ENCODE measurements at places on chromosomes 13 and 19. TPM values are rescaled to one million over a fixed set of nuclear protein-coding genes. Genes with fewer than 3 reads are reported as not detected.
A peak's percentile ranks its signal among the peaks of the same experiment; 100 is the strongest.

DNA sequence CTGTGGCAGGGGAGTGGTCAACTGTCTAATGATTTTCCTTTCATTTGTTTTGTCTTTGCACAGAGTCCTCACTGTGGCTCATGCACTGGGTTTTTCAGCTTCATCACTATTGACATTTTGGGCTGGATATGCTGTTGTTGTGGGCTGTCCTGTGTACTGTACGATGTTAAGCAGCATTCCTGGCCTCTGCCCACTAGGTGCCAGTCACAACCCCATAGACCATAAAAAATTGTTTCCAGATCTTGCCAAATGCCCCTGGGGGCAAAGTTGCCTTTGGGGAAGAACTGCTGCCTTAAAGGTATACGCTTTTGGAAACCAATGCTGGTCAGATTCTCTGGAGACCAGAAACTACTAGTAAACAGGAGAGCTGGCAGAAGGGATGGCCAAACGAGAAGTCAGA, 310.4 kb downstream of the SPRY2 start:
- no peak for DNase-seq

Gene PHF11
- 29.7 TPM for total RNA-seq

Gene DEDD2
- total RNA-seq: 26.2 TPM

- DNase-seq: no peak
Observed at GRCh38 chr13:92842145-92842544, 384.5 kb upstream of the GPC6 start.

DNA sequence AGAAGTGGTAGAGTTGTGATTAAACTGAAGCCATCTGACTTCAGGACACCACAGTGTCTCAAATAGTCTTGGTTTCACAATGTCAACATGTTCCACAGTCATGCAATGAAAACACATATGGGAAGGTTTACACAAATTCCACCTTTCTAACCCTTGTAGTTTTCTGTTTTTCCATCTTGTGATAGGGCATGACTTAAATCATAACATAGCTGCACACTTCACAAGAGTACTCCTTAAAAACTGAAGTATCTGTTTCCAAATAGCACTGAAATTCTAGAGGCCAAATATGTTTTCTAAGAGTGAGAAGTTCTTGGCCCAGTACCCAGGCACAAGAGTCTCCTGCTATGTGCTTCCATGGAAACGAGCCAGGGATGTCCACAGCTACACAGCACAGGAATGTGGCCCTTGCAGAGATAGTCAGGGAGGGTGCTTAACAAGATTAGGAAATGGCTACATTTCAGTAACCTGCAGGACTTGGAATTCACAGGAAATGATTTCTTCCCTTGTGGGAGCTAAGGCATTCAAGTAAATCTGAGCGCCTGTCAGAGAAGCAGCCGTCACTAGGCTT, 269.1 kb downstream of the NDFIP2 start:
- DNase-seq: no peak

- DNase-seq: peak; percentile 91
Observed at GRCh38 chr19:34461375-34462100, 20.0 kb upstream of the WTIP start.

- peak; percentile 80 for DNase-seq
Observed at GRCh38 chr19:48918801-48919247, 14.7 kb upstream of the DHDH start.

- DNase-seq: no peak
Observed at GRCh38 chr19:45968626-45969025, 5.0 kb downstream of the NOVA2 start.

DNA sequence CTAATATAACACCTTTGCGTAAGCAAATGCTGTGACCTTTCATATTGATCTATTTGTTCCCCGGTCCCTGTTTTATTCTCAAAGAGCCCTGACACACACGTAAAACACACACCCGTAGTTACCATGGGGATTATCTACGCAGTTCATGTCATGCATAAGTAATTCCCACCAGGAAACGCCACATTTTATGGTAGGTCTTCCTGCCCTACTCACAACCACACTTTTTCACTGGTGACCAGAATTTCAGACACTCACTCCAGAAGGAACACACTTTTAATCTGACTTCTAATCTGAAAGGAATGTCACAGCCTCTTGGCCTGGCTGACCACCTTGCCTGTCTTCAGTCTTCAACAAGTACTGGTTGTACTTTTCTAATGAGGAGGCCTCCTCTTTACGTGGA, 46.8 kb downstream of the SLC7A1 start:
- DNase-seq: no peak

GRCh38 chr13:112130418-112130817, 63.5 kb downstream of the SOX1 start:
- DNase-seq: no peak

DNA sequence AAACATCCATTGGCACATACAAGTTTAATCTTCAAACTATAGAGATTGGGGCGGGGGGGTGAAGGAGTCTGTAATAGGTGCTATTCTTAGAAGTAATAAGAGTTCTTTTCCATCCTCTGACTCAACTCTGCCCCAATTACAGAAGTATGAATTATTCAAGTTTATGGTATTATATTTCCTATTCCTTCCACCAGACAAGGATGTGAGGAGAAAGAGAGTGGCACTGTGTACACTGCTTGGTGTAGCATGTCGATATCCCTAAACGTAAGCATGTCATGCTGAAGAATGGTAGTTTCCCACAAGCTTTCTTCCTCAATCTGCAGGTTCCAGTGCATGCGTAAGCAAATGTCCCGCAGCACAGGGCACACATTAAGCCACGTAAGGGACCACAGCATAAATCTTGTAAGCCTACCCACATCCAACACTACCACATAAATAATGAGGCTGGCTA, 14.1 kb downstream of the BRD4 start:
- DNase-seq: no peak

DNA sequence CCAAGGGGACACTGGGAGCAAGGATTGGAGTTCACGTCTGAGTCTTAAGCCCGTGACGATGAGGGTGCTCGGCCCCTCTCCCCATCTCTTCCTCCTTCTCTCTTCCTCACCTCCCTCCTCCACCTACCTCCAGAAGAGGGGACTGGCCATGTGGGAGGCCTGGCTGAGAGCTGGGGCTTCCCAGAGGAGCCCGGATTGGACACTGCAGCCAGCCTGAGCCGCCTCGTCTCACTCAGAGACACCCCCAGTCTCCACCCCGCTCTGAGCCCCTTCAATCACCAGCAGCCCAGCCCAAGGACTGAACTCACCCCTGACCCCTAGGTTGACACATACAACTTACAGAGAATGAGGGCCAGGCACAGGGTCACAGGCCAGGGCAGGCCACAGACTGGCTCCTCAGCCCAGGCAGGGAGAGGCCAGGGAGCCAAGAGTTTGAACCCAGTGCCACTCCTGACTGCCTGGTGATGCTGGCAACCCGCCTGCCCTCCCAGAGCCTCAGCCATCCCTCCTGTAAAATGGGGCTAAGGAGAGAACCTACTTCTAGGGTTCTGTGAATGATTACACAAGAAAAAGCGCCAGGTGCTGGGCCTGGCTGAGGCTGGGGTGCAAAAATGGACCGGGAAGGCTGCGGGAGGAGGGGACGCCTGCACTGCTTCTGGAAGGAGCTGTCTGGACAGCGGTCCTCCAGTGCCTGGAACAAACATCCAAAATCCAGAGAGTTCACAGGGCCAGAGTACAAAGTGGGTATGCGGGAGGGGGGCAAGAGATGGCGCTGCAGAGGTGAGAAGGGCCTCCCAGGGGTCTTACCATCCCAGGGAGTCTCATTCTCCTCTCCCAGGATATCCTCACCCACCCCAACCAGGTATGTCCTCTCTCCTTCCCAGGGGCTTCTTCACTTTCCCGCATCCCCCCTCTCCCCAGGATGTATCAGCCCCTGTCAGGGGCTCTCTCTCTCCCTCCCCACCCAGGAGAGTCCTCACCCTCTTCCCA, 1.1 kb downstream of the CD79A start:
- DNase-seq: peak; percentile 65

- DNase-seq: peak; percentile 62
Observed at GRCh38 chr13:113853518-113854237, 10.2 kb downstream of the GAS6 start.

- DNase-seq: peak; percentile 65
Observed at GRCh38 chr13:33127009-33127551, 110.9 kb downstream of the KL start.

DNA sequence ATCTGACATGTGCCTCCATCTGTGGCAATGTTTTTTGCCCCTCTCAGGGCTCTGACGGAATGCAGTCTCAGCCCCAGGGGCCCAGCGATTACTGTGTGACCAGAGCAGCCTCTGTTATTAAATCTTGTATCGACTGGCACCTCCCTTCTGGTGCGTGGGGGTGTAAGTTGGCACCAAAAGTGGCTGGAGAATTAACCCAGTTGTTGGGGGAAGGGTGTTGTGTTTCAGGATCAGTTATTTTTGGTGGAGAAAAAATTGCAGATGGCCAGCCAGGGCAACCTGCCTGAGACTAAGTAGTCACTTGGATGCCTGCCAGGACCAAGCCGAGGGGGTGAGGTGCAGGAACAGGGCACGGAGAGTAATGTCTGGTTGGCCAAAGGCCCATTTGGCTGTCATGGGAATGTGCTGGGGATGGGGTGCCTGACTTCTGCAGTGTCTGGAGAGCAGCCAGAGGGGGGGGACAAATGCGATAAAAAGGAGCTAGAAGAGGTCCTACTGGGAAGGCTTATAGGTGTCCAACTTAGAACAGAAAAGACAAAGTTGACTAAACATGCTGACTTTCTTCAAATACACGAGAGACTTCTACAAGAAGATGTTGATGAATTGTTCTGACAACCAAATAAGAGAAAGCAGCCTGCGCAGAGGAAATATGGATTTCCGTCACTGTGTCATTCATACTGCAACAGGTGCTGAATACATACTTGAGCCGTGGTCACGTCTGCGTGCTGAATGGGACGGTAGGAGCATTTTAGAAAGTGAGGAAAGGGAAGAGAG, 69.8 kb downstream of the SIAH3 start:
- no peak for DNase-seq

Gene CASP14
- total RNA-seq: not detected

Gene GPR4
- total RNA-seq: not detected

Gene URAD
- not detected for total RNA-seq

- no peak for DNase-seq
Observed at GRCh38 chr13:78680115-78680561, 21.2 kb upstream of the OBI1 start.

- DNase-seq: no peak
Observed at GRCh38 chr19:52898101-52898500, 666 bp upstream of the ZNF320 start.

Gene CPAMD8
- total RNA-seq: 0.29 TPM

DNA sequence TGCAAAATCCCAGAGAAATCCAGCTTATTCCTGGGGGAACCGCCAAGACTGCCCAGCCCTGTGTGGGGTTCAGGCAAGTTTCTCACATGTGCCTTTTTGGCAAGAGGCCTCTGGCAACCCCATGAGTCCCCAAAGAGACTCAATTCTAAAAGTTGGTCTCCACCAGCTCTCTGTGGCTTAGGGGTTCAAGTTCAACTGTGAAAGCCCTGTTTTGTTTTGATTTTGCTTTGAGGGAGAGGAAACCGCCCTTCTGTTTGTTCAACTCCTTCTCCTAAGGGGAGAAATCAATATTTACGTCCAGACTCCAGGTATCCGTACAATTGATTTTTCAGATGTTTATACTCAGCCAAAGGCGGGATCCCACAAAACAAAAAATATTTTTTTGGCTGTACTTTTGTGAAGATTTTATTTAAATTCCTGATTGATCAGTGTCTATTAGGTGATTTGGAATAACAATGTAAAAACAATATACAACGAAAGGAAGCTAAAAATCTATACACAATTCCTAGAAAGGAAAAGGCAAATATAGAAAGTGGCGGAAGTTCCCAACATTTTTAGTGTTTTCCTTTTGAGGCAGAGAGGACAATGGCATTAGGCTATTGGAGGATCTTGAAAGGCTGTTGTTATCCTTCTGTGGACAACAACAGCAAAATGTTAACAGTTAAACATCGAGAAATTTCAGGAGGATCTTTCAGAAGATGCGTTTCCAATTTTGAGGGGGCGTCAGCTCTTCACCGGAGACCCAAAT, 583 bp upstream of the LDLR start:
- DNase-seq: peak; percentile 77

GRCh38 chr13:98942485-98942884, 35.4 kb downstream of the DOCK9 start:
- no peak for DNase-seq

GRCh38 chr19:40362160-40362559, 13.7 kb downstream of the PLD3 start:
- DNase-seq: peak; percentile 6

- DNase-seq: peak; percentile 52
Observed at GRCh38 chr19:40380199-40381037, 9.6 kb downstream of the HIPK4 start.

Gene ZNF540
- 2.1 TPM for total RNA-seq

Gene PLIN5
- not detected for total RNA-seq

GRCh38 chr13:57314897-57315520, 148.0 kb downstream of the PRR20E start:
- no peak for DNase-seq

- peak; percentile 61 for DNase-seq
Observed at GRCh38 chr19:58585442-58586132, 12.5 kb upstream of the MZF1 start.

GRCh38 chr19:33737681-33738371, 58.8 kb upstream of the KCTD15 start:
- peak; percentile 32 for DNase-seq

GRCh38 chr13:96636001-96636709, 358.1 kb downstream of the OXGR1 start:
- DNase-seq: no peak

- no peak for DNase-seq
Observed at GRCh38 chr13:28741084-28741491, 22.3 kb upstream of the SLC46A3 start.

GRCh38 chr19:35291916-35292315, at the start of gene MAG:
MAG (plus strand) TSS chr19:35292161; CDS start chr19:35295409, 3,248 bp downstream.
- no peak for DNase-seq

Gene KLK15
- not detected for total RNA-seq

DNA sequence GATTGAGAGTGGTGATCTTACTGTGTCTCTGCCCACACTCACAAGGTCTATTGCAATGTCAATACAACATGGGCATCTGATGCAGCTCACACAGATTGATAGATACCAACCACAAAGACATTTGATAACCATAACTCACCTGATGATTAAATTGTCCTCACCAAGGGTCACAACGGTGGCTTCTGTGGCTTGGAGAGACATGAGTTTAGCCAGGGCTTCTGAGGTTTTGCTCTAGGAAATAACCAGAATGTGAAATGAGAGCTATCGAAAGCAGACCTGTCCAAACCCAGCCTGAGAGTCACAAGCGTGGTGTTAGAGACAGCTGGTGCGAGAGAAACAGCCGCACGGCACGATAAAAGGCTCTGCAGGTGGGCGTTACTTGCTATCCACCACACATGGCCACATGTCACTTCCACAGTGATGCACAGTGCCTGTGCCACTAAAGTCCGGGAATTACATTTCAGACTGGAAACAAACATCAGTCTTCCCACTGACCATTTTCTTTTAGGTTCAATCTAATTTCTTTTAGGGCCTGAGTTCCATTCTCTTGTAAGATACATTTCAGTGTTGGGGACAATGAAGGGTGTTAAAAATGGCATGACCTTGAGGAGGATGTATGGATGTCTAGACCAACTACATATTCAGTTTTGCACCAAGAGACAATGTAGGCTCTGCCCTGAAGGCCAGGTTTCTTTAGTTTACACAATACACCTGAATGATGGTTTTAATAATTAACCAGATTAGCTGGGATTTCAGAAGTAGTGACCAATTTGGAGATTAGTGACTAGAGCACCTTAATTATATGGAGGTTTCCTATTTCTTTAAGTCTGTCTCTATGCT, 53.7 kb downstream of the ATP7B start:
- DNase-seq: no peak

Measured in osteoblast (primary cell).